Aorta (tissue), 5 donors: ENCODE measurements at places on chromosomes 6 and 20. TPM values are rescaled to one million over a fixed set of nuclear protein-coding genes. Genes with fewer than 3 reads are reported as not detected.

DNA sequence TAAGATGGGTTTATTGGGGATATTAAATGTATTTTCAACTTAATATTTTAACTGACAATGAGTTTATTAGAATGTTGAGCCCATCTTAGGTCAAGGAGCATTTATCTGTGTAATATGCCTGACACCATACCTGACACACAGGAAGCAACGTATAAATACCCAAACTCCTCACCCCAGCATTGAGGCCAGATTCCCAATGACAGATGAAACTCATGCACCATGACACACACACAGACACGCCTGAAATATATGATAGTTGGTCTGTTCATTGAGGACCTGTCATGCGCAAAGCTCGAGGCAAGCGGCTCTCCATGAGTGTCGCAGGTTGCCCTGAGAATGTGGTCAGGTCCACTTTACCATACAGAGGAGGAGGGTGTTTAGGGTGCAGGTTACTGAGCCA lies 64.1 kb downstream of the GFOD1 start:
- no peak for DNase-seq

GRCh38 chr20:13990465-13990864 lies at the start of gene SEL1L2:
TSS of gene SEL1L2 (minus strand) at chr20:13990614. CDS start at chr20:13990534, 80 bp downstream.
- DNase-seq: no peak

GRCh38 chr6:35213824-35214756 lies at the start of gene SCUBE3:
TSS of gene SCUBE3 (plus strand) at chr6:35213956. CDS start at chr6:35214419, 463 bp downstream.
- DNase-seq: peak; percentile 84

DNA sequence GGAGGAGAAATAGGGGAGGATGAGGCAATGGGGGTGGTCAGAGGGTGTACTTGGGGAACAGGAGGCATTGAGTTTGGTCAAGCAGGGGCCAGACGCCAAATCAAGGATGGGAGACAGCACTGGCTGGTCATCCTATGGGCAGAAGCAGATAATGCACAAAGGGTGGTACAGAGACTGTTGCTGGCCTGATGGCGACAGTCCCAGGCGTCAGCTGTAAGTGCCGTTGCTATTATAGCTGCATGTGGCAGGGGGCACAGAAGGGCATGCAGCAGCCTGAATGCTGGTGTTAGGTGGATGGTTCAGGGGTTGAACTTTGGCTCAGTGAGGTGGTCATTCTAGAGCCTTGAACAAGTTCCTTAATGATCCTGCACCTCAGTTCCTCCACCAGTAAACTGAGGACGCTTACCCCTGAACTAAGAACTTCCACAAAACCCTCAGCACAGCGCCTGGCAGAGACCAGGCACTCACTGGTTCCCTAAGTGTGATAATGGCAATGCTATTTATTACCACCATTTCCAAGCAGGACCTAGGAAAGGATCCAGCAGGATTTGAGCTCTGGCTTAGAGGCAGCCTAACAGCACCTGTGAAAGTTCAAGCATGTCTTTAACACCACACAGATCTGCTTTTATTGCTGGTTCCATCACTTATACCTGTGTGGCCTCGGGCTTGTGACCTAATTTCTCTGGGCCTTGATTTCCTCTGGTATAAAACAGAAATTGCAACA lies 162.7 kb downstream of the INSM1 start:
- DNase-seq: no peak

DNA sequence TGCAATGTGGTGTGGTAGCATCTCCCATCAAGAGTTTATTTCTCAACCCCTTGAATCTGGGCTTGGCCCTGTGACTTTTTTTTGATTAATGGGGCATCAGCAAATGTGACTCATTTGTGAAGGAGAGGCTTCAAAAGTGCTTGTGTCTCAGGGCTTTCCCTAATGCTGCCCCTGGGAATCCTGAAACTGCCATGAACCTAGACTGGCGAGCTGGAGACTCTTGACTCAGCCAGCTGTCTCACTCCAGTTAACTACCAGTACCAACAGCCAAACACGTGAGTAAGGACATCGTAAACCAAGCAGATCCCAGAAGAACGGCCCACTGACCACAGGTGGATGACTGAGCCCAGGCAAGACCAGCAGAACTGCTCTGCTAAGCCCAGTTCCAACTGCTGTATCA lies 72.8 kb upstream of the ADTRP start:
- DNase-seq: no peak

- no peak for DNase-seq
Measured at GRCh38 chr6:1630212-1630770, 20.6 kb downstream of the FOXC1 start.

DNA sequence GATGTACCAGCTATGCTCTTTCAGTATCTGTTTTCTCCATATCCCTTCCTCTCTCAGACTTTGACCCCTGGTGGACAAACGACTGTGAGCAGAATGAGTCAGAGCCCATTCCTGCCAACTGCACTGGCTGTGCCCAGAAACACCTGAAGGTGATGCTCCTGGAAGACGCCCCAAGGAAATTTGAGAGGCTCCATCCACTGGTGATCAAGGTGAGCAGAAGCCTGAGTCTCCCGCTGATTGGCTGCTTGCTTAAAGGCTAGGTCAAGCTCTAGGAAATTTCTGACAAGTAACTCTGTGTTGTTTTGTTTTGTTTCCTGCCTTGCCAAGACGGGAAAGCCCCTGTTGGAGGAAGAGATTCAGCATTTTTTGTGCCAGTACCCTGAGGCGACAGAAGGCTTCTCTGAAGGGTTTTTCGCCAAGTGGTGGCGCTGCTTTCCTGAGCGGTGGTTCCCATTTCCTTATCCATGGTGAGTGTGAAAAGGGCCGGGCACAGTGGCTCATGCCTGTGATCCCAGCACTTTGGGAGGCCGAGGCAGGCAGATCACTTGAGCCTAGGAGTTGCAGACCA lies 28.6 kb downstream of the C6orf89 start:
- DNase-seq: peak; percentile 59

GRCh38 chr6:160258346-160259142 lies at the start of gene SLC22A2:
TSS of gene SLC22A2 (minus strand) at chr6:160258821. CDS start at chr6:160258757, 64 bp downstream.
- no peak for DNase-seq

- no peak for DNase-seq
Measured at GRCh38 chr20:50098259-50098658, 14.7 kb downstream of the UBE2V1 start.

DNA sequence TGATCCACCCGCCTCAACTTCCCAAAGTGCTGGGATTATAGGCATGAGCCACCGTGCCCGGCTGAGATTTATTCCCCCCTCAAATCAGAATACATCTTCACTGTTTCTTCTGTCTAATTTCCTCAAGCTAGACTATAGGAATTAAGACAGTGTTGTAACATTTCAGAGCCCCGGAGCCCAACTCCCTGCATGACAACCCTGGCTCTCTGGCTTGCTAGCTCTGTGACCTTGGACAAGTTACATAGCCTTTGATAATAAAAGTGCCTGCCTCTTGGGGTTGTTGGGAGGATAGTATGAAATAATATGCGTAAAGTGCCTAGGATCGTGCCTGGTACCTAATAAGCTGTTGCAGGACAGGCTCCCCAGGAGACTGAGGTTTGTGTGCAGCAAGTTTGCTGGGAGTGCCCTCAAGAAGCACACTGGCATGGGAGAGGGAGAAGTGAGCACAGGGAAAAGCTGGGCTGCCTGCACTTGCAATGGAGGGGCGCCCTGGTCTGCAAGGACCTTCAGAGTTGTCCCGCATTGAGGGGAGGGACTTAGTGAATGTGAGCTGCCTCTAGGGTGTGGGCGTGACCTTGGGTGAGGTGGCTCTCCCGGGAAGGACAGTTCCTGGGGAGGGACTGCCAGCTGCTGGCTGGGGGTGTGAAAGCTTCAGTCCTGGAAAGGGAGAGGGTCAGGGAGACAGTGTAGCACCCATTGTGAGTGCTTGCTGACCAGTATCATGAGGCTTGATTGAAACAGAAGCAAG lies 43.4 kb downstream of the TAF8 start:
- no peak for DNase-seq

- DNase-seq: peak; percentile 76
Measured at GRCh38 chr6:37171201-37171969, 1.4 kb downstream of the PIM1 start.

DNA sequence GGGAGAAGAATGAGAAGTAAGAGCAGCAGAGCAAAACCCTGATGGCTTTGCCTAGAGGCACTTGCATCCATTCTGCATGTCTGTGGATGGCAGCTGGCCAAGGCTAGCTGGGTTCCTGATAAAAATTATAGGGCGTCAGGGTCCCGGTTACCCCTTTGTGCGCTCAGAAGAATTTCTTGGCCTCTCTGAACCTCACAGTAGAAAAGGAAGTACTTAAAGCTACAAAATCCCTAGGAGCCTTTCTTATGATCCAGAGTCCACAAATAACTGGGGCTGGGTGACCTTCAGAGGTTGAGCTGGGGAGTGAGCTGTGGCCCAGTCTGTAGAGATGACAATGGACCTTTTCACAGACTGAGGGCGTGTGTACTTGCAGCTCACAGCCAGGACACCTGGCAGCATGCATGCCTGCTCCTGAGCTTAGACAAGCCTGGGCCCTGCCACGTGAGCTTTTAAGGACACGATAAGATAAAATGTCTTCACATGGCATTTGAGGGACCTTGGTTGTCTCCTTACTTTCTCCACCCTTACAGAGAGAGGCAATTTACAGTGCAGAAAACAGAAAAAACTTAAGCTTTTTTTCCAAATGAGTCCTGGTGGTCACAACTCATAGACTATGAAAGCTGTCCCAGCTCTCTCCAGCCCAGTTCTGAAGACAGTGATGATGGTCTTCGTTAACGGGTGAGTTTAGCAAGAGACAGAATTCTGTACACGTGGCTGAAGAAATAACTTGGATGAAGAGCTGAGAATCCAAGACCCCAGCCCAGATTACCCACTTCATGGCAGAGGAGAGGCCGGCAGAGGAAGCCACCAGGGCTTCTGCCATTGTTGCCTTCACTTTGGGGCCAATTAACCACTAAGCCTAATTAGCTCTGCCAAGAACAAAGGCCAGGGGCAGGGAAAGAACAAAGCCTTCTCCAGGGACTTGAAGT lies 50.3 kb downstream of the FOXA2 start:
- no peak for DNase-seq

DNA sequence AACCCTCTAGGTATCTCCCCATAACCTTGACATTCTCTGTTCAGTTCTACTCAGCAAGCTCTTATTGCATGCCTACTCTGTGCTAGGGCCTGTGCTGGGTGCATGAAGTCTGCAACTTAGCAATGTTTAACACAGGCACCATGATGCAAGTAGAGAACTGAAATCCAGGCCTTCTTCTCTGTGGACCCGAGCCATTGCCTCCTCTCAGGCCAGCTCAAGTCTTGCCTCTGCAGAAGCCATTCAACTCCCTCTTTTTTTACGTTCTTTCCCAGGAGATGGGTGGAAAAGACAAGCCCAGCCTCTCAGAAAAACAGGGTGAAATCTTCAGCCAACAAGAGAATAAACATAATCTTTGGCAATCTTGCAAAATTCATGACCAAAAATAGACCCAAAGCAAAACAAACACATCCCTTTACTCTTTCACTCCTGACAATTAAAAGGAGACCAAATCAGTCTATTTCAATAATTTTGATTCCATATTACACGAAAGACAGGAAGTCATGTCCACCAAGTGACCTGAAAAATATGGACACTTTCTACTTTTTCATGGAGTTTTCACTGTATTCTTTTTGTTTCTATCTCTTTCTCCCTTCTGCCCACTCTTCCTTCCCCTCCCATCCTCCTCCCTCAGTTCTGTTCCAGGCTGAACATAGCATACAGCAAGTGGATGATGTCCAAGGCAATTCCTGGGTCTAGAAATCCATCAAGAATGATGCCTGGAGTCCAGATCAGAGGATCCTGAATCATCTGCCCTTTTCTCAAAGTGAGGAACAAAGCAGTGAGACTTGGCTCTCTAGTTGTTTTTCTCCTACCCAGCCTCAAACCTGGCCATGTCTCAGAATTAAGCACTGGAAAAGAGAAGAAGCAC lies 45.4 kb upstream of the MOCS1 start:
- DNase-seq: no peak

DNA sequence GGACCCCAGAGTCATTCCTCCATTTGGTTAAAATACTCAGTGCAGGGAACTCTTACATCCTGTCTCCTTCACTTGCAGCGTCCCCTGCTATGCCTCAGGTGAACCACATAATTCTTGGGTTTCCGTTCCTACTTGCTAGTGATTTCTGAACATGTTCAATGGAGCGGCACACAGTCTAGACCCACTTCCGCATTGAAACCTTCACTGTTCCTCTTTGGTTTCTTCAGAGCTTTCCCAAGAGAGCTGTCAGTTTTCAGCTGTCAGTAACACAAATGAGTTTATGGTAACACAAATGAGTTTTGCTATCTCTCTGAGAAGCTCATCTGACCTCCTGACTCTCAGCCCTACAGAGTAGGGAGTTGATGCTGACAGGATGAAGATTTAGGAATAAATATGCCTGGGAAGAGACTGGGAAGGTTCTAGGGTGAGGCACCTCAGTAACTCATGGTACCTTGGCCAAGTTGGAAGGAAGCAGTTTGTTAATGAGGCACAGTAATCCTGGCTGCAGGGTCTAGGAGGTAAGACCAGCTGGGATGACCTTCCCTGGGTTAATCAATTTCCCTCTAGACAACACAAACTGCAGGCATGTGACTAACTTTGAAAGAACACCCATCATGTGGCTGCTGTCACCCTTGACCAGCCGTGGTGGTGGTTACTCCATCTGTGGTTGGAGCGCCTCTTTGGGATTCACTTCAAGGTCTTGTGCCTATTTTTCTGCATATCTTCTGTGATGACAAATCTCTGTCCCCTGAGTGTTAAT lies 5.4 kb downstream of the SYS1 start:
- DNase-seq: no peak

GRCh38 chr6:161568885-161569456 lies 295.1 kb upstream of the AGPAT4 start:
- DNase-seq: no peak

DNA sequence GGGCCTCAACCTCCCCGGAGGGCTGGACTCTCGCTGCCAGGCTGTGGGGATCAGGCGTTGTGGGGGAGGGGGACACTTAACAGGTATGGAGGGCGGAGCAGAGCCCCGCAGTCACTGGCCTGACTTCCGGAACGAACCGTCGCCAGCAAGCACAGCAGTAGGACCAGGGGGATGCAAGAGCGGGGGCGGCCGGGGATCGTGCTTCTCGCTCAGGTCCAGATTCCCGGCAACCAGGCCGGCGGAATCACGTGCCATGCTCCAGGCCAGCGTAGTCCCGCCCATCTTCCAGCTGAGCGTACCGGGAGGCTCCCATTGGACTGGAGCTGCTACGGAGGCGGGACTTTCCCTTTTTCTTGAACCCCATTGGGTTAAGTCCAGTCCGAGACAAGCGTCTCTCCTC lies 10.0 kb upstream of the POU5F1 start:
- peak; percentile 86 for DNase-seq

- peak; percentile 70 for DNase-seq
Measured at GRCh38 chr6:31776989-31777666, at the start of gene VWA7. TSS of gene VWA7 (minus strand) at chr6:31777328. CDS start at chr6:31776779, 549 bp downstream.

The RWDD1 gene
- total RNA-seq: 40.2 TPM

The APOBEC2 gene
- not detected for total RNA-seq

The SCUBE3 gene
- total RNA-seq: 63.6 TPM

The MDFI gene
- total RNA-seq: 9.3 TPM

The CFAP61 gene
- 0.91 TPM for total RNA-seq

The PTCHD4 gene
- total RNA-seq: 1.5 TPM

The DNPH1 gene
- total RNA-seq: 18.1 TPM
